ENCODE measurements at places on chromosomes 7 and 10.

- no peak for DNase-seq
Observed at GRCh38 chr10:51129946-51130544, 55.8 kb downstream of the PRKG1 start.

- no peak for DNase-seq
Observed at GRCh38 chr7:41731493-41732435, 28.9 kb upstream of the INHBA start.

- DNase-seq, result no peak
Observed at GRCh38 chr10:61682323-61682722, 19.6 kb downstream of the CABCOCO1 start.

DNA sequence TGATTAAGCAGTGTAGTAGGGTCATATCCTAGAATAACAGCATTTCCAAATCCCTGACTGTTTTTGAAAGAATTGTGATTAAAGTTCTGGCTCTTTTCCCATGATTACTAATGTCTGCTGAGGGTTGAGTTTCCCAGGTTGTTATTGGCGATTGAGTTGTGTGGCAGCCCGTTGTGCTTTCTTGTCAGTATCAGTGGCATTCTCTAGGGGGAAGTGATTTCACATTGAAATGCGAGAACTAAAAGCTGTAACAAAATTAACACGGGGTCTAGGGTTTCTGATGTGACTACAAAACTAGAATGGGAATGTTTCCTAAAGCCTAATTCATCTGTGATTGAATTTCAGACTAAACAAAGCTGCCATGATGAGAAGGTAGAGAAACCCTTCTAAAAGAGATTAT lies 349.4 kb downstream of the EXOC4 start:
- no peak for DNase-seq

GRCh38 chr10:81027706-81028105 lies 490.0 kb downstream of the SH2D4B start:
- no peak for DNase-seq
